ENCODE measurements at places on chromosomes 7 and 10.

DNA sequence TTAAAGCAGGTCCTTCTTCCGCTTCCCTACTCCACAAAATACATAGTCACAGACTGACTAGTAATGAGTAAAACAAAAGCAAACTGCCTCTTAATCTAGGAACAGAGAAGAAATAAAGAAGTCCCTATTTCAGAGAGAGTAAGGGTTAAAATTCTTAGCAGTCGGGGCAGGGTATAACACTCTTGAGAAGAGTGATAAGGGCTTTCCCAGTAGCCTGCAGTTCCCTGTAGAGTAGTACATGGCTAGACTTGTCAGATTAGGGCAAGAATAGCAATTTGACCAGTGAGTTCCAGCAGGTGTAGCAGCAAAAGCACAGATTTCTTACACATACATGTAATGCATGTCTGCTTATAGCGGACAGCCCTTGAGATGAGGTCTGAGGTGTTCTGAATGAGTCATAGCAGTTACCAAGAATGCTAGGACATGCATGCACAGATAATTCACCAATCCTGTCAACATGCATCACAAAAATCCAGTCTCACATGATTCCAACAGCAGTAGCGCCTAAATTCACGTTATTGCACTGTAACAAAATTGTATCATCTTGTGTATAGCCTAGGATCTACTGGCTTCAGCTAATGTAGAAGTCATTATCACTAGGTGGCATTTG, 40.7 kb downstream of the BTRC start:
- no peak for DNase-seq

DNA sequence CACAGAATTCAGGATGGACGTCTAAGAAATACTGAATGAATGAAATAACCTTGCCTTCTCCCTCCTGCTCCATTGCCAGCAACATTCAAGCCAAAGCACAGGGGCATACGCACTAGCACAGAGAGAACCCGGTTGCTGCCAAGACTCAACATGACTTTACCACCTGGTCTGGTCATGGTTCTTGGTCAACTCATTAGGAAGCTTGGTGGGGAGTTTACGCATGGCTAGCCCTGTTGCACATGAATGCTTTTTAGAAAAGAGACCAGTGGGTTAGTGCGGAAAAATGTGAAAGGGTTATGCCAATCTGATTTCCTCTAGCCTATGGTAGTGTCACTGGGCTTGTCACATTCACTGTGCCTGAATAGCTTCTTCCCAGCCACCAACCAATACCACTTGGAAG, 187.6 kb upstream of the NEBL start:
- no peak for DNase-seq

GRCh38 chr7:3232228-3232627, 68.8 kb upstream of the SDK1 start:
- DNase-seq = no peak

- DNase-seq = no peak
These were observed 66.6 kb upstream of the NOBOX start for GRCh38 chr7:144470078-144470477.

GRCh38 chr10:11874568-11875493, 51.7 kb downstream of the PROSER2 start:
- DNase-seq = no peak

DNA sequence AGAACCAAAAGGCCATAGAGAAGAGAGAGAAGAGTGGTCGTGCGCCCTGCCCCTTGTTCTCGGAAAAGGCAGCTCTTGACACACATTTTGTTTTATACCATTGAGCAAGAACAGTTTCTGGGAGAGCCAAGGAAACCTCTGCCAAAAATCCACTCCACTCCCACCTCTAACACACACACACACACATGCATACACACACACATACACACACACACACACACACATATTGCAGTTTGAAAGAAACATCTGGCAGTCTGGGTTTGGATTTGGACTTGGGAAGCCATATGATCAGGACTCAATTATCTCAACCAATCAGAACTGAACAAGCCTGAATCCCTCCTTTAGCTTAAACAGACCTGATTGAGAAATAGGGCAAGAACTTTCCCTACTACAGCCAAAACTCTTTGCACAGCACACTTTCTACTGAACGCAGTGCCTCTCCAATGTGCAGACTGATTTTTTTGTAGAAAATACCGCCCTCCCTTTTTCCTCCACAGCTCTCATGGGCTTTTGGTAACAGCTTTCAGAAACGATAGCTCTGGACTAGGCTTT, 484.0 kb upstream of the ZWINT start:
- DNase-seq = no peak

DNA sequence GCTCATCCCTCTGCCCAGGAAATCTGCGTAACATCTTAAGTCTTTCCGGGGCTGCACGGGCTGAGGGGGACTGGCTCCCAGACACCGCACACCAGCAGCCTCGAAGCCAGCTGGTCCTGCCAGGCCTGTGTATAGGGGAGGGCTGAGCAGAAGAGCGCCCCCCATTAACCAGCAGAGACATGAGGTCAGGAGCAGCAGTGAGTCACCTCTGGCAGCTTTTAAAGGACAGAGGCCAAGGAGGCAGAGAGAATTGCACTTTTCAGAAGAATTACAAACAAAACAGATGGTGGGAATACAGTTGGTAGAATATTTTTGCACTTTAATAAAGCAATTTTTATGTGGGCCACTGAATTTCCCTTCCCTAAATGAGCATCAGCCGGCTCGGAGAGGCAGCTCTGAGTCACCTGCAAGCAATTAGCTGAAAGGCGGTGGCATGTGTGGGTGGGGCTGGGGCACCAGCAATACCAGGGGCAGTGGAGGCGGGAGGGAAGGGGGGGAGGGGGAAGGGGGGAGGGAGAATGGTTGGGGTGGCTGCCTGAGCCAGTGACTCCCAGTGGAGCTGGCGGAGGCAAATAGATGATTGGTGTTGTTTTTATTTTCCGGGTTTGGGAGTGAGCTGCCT, 39.1 kb downstream of the GOLGA7B start:
- no peak for DNase-seq

GRCh38 chr7:51299391-51300133, 17.0 kb downstream of the COBL start:
- DNase-seq = no peak

GRCh38 chr10:87799860-87800259, 18.2 kb downstream of the ATAD1 start:
- no peak for DNase-seq

GRCh38 chr7:100472854-100473499, 6.0 kb downstream of the TSC22D4 start:
- no peak for DNase-seq

- no peak for DNase-seq
These were observed 25.1 kb downstream of the MRPS24 start for GRCh38 chr7:43844257-43844656.

DNA sequence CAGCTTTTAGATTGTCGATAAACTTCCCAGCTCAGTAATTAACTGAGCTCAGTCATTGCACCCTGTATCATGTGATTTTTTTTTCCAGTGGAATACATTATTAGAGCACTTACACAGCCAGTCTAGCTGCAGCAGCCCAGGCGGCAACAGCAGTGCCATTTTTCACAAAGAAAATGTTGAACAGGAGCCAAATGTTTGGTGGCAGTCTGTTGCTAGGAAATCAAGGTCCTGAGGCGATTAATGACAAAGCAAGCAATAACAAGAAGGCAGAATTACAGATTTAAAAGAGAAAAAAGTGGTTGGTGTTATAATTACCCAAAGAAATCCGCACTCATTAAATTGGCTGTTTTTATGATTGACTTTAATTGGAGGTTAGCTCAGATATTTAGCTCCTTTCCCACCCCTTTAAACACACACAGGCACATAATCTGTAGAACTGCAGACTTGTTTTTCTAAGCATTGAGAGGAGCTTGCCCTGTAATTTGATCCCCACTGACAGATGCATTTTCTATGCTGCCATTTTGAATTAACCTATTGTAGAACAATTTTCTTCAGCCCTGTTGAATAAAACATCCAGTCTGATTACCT, 267.4 kb downstream of the ADK start:
- no peak for DNase-seq

DNA sequence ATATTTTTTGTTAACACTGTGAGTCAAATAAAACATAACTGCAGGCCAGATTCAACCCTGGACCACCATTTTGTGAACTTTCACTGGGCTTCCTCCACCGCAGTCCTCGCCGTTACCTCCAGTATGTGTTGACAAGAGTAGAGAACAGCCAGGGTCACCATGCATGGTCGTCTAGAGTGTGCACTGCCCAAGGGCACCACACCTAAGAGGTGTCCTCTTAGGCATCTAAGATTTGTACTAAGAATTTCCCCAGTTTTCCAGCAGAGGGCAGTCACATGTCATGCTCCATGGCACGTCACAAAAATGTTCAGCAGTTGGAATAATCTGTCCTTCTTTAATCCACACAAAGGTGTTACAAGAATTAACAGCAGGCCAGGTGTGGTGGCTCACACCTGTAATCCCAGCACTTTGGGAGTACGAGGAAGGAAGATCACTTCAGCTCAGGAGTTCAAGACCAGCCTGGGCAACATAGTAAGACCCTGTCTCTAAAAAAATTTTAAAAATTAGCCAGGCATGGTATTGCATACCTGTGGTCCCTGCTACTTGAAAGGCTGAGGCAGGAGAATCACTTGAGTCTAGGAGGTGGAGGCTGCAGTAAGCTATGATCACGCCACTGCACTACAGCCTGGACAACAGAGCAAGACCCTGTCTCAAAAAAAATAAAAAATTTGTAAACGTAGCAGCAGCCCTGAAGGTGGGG, 71.2 kb upstream of the FOXK1 start:
- DNase-seq = no peak

GRCh38 chr7:68893411-68893810, 704.9 kb upstream of the AUTS2 start:
- DNase-seq = no peak

GRCh38 chr10:128981881-128982615, 485.0 kb upstream of the MGMT start:
- no peak for DNase-seq
